ENCODE measurements at places on chromosomes 16 and 17.

GRCh38 chr16:8831450-8831849 lies 33.8 kb downstream of the PMM2 start:
- DNase-seq = no peak

DNA sequence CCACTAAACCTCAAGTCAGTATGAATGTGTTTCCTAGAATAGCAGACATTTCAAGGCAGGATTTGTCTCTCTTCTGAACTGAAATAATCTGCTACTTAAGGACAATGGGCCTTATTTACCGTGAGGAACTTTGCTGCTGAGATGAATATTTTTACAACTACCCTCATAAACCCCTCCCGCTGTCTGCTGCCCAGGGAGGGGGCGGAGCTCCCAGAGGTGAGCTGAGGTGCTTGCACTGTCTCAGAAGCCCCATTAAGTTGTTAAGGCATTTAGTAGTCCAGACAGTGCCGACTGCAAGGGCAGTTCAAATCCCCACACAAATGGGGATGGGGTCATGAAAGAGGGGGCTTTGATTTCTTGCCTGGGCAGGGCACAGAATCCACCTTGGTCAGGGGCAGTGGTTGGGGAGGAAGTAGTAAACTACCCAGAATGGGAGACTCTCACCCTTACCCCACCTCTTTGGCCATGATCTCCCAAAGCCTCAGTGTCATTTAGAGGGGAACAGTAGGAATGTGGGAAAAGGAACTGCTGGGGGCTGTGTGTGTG lies 19.2 kb downstream of the HNF1B start:
- DNase-seq = no peak

GRCh38 chr16:57635266-57636097 lies 7.1 kb downstream of the ADGRG1 start:
- DNase-seq = no peak

GRCh38 chr17:18937981-18938691 lies 13.8 kb upstream of the SLC5A10 start:
- DNase-seq = no peak
